ENCODE measurements at places on chromosomes 6 and 20.

- no peak for DNase-seq
Observed at GRCh38 chr20:49595346-49595745, 27.4 kb upstream of the PTGIS start.

GRCh38 chr6:441126-441920, 49.8 kb downstream of the IRF4 start:
- DNase-seq: no peak

DNA sequence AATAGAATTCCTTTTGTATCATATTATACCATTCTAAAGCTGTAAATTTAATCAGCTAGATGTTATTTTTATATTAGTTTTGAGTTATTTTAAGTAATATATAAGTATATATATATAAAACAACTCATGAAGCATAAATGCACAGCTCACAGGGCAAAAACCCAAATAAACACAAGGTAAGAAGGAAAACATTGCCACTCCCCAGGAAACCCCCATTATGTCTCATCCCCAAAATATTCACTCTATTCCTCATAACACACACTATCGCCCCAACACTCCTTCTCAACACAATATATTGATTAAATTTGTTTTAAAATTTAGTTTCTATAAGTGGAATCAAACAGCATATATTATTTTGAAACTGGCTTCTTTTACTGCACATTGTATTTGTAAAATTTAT, 98.6 kb upstream of the FAM83B start:
- DNase-seq: no peak

DNA sequence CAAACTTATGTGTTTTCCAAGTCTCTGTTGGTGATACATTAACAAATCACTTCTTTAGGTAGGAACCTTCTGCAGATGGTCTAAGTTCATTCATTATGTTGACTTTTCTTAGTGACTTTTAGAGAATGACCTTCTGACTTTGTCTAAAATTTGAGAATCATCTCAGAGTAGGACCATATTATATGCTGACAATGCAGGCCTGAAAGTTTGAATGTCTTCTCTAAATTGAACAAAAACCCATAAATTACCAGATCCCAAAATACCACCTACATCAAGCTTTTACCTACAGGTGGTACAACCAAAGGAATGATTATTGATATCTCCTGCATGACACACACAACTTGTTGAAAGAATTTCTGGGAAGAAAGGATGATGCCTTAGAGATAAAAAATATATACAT, 191.5 kb downstream of the SOD2 start:
- DNase-seq: no peak

DNA sequence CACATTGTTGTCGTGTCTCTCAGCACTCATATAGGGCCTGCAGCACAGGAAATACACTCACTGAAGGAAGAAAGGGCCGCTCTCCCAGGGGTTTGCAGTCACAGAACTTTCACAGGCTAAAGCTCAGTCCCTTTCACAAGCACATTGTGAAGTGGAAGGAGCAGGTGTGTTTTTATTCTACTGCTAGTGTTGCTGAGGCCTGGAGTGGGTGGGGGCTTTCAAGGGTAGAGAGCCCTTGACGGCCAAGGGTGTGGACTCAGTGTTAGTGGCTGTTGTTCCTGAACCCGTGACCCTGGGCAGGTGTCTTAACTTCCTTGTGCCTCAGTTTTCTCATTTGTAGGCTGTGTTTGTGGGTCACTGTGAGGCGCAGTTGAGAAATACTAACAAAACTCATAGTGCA, 66.2 kb upstream of the SLC22A1 start:
- no peak for DNase-seq

DNA sequence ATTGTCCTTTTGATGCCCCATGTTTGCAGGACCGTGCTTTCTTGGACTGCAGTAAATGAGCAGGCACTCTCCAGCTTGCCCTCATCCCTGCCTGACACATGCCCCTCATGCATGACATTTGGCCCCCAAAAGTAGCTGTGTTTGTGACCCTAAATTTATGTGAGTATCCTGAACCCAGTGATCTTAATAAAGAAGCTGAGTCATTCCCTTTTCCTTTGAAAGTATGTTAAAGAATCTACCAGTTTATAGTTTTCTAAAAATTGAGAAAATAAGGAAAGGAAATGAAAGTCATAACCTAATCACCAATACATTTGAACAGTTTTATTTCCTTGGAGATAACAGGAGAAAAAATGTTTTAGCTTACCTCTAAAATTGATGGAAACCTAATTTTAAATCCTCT, 3.4 kb upstream of the SLC22A23 start:
- no peak for DNase-seq

DNA sequence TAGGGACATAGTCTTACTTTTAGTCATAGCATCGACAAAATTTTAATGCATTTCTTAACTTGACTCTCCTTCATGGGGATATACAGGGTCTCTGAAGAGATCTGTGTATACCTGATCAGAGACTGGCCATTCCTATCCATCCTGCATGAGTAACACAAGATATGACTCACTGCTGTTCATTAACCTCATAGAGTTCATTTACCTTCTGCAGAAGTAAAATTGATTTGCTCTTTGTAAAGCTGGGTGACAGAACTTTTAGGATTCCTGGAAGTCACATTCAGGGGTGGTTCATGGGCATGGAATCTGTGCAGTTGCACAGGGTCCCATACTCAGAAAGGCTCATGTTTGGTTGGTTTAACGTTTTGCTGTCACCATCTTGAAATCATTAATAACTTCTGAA, 53.2 kb downstream of the PDE7B start:
- no peak for DNase-seq

DNA sequence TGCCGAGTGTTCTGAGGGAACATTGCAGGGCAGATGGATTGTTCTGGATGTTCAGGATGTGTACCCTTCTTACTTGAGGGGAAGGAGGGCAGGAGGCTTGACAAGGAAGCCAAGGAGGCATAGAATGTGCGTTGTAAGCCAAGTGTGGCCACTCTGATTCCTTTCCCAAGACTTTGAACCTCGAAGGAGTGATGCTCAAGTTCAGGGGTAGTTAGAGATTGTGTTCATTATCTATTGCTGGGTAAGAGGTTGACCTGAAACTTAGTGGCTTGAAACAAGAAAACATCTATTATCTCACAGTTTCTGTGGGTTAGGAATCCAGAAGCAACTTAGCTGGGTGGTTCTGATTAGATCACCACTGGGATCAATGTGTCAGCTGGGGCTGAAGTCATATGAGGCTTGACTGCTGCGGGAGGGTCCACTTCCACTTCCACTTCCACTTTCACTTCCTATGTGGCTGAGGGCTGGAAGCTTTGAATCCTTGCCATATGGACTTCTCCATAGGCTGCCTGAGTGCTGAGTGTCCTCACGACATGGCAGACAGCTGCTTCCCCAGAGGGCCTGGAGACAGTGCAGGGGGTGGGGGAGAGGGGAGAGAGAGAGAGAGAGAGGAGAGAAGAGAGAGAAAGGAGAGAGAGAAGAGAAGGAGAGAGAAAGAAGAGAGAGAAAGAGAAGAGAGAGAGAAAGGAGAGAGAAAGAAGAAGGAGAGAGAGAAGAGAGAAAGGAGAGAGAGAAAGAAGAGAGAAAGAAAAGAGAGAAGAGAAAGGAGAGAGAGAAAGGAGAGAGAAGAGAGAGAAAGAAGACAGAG, 6.9 kb upstream of the CD40 start:
- DNase-seq: no peak

Data from hindlimb muscle (tissue), 1 donor.